ENCODE measurements at places on chromosomes 3 and 15. TPM values are rescaled to one million over a fixed set of nuclear protein-coding genes. Genes with fewer than 3 reads are reported as not detected.

The ZNF770 gene
- 115 TPM for total RNA-seq

The EPHB1 gene
- total RNA-seq, result 16.7 TPM

The ZBED2 gene
- not detected for total RNA-seq

The SAMMSON gene
- not detected for total RNA-seq

The SLC27A2 gene
- total RNA-seq, result 1.6 TPM

The TRH gene
- total RNA-seq, result 4.1 TPM

The SLC9C1 gene
- total RNA-seq, result 0.41 TPM

The ARIH2 gene
- 59.1 TPM for total RNA-seq

The MED12L gene
- total RNA-seq, result 6.1 TPM

The STRIT1 gene
- total RNA-seq, result 0.82 TPM

The B3GALNT1 gene
- 152 TPM for total RNA-seq

The CCR5 gene
- under 0.01 TPM for total RNA-seq

The GABRA5 gene
- total RNA-seq, result 54.2 TPM

The CTXND1 gene
- total RNA-seq, result 0.41 TPM

The ACTC1 gene
- total RNA-seq, result 0.41 TPM

The DUOXA2 gene
- total RNA-seq, result not detected

All from frontal cortex (tissue), 4 donors.